ENCODE measurements at places on chromosomes 13 and 19. TPM values are rescaled to one million over a fixed set of nuclear protein-coding genes. Genes with fewer than 3 reads are reported as not detected.
A peak's percentile ranks its signal among the peaks of the same experiment; 100 is the strongest.

GRCh38 chr19:19115954-19116353 lies 22.3 kb downstream of the TMEM161A start:
- DNase-seq: peak; percentile 37

- DNase-seq: no peak
These were observed 41.9 kb downstream of the TBC1D4 start for GRCh38 chr13:75440100-75440499.

DNA sequence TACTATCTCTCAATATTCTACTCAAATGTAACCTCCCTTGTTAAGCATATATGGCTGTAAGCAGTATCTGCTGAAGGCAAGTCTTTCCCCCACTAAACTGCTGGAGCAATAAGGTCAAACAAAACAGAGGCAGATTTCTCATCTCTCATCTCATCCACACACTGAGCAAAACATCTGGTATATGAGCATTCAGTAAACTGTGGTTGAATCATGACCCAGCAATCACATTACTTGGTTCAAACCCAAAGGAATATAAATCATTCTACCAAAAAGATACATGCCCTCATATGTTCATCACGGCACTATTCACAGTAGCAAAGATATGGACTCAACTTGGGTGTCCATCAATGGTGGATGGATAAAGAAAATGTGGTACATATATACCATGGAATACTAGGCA lies 344.4 kb downstream of the SUCLA2 start:
- no peak for DNase-seq

GRCh38 chr13:51981355-51981754 lies 29.9 kb downstream of the ATP7B start:
- DNase-seq: no peak

GRCh38 chr19:18412610-18413239 lies 6.5 kb upstream of the SSBP4 start:
- no peak for DNase-seq

DNA sequence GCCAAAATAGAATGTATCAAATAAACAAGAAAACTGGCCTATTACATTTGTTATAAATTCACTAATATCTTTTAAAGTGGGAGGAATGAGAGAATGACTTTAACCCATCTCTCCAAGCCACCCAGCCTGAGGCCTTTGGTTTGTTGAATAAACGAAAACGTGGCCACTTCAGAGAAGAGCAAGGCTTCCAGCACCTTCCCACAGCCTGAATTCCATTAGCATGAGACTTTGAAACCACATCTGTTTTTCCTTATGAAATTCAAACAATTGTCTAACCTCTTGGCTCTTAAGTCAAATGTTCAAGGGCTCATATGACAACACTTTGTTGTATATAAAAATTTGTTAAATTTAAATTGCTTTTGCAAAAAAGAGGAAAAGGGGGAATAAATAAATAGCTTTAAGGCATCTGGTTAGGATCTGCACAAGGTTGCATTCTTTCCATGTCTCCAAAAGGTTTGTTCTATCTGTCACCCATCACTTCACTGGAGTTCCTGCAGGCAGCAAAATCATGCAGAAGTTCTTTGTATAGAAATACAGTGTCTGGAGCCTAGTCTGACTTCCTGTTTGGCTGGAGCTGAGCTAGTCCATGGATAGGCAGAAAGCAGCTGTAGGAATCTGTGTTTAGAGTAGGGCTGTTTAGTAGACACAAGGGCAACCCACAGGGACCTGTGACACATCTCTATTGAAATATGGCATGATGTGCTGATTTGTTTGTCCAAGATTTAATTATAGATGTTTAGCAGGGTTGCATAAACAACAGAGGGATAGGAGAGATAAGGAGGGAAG lies 502.3 kb downstream of the KCTD12 start:
- DNase-seq: no peak

GRCh38 chr13:37870489-37870845 lies 895 bp upstream of the TRPC4 start:
- no peak for DNase-seq

GRCh38 chr19:13621413-13621812 lies 115.1 kb upstream of the CACNA1A start:
- DNase-seq: peak; percentile 52

DNA sequence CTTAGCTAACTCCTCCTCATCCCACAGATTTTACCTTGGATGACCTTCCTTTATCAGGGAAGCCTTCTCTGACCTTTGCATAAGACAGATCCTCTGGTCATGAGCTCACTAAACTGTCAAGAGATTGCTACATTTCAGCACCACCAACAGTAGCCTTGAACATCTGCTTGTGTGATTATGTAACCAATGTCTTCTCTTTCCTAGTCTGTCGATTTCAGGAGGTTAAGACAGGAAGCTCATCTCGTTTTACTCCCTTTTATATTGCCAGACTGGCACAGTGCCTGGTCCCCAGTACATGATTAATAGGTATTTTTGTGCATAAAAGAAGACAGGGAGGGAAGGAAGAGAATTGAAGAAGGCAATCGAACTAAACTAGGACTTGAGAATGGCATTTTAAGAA lies 1697.7 kb downstream of the EFNB2 start:
- DNase-seq: peak; percentile 11

- no peak for DNase-seq
These were observed 758 bp downstream of the BAX start for GRCh38 chr19:48955308-48955958.

GRCh38 chr13:37797631-37798030 lies 71.9 kb downstream of the TRPC4 start:
- no peak for DNase-seq

Gene CGB8
- total RNA-seq: not detected

Gene CASP14
- not detected for total RNA-seq

Gene CNMD
- 2.6 TPM for total RNA-seq

Gene ENOX1
- 4.5 TPM for total RNA-seq

Gene C19orf73
- 1.7 TPM for total RNA-seq

Gene IFNL2
- total RNA-seq: not detected

Gene ACP7
- not detected for total RNA-seq
